ENCODE measurements at places on chromosomes 5 and 9.

DNA sequence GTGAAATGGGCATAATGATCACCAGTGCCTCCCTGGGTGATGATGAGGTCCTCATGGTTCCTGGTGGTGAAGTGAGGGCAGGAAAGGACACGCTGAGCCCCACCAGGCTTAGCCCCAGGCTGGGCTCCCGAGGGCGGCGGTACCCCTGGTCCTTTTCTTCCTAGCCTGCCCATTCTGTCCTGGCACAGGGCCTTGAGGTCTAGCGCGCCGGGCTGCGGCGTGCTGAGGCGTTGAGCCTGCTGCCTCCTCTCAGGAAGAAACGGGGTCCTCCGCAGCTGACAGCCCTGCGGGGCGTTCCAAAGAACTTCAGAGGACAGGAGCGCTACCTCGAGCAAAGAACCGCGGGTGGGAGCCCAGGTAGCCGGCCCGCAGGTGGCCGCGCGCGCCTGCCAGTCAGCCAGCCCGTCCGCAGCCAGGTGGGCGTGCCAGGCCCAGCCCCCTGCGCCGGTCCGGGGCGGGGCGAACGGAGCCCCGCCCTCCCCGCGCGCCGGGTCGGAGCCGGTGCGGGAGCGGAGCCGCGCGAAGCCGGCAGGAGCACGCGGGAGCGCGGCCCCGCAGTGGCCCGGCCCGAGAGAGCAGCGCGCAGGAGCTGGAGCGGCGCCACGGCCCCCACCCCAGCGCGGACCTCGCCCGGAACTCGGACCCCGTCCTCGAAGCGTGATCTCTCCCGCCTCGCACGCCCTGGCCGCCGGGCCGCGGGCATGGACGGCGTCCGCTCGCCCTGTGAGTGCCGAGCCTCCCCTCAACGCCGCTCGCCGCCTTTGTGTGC is at the start of gene WNK2:
TSS of gene WNK2 (plus strand) at position 477 of the 769 bp plus-strand sequence. CDS start 791 bp downstream, outside the sequence.
- peak; percentile 32 for DNase-seq

- DNase-seq, result no peak
Observed at GRCh38 chr9:133117271-133118178, 3.5 kb downstream of the RALGDS start.

DNA sequence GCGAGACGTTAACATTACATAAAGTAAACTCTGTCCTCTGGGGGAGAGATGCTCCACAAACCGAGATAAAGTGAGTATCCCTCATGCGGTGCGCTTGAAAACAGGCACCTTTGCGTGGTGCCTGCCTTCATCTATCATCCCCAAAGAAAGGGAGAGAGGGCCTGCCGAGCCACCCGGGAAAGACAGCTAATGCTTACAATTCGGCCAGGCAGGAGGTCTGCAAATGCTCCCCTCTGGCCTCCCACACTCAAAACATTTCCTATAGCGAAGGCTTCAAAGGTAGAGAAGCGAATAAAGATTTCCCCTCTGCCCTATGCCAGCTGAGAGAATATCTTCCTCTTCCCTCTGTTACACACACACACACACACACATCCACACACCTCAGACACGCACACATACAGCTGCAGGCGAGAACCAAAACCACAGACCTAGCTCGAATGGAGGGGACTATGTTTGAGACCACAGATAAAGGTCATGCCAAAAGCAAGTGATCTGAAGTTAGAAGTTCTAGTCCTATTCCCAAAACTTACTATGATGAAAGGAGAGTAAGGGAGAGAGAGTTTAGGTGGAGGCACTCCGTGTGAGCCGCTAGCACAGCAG is 132.8 kb downstream of the CRB2 start:
- no peak for DNase-seq

DNA sequence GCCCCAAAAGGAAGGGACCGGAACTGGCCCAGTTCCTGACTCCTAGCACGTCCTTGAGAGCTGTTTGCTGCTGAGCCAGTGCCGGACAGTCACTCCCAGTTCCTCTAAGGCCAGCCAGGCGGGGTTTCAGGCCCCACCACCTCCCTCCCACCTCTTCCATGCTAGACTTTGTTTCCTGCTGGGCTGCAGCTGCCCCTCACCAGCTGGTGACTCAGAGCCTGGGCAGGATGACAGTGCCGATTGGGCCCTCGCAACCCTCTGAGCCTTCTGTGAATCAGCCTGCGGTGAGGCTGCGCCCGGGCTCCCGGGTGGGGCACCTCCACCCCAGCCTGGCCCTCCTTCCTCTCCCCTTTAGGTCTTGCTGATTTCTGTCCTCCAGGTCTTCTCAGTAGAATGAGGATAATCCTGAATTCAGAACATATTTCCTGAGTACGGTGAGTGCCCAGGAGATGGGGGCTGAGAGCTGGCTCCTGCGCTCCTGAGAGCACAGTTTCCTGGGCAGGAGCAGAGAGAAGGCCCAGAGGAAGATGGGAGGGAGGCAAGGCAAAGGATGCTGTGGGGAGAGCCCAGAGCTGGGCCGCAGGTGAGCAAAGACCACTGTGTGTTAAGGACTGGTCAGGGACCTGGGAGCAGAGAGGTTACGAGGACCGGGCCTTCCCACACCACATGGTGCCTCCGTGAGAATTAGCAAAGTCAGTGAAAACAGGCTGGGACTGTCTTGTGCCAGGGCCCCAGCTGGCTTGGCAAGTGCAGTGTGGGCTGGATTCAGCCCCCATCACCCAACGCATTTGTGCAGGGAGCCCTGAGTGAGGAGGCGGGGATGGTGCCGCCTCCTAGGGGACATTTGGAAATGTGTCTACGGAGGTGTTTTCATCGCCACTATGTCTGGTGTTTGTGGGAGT is 32.9 kb upstream of the STXBP1 start:
- DNase-seq, result peak; percentile 78

GRCh38 chr5:53425687-53426511 is 54.5 kb upstream of the FST start:
- peak; percentile 55 for DNase-seq

GRCh38 chr5:87113861-87114260 is 153.8 kb upstream of the RASA1 start:
- DNase-seq, result peak; percentile 7

DNA sequence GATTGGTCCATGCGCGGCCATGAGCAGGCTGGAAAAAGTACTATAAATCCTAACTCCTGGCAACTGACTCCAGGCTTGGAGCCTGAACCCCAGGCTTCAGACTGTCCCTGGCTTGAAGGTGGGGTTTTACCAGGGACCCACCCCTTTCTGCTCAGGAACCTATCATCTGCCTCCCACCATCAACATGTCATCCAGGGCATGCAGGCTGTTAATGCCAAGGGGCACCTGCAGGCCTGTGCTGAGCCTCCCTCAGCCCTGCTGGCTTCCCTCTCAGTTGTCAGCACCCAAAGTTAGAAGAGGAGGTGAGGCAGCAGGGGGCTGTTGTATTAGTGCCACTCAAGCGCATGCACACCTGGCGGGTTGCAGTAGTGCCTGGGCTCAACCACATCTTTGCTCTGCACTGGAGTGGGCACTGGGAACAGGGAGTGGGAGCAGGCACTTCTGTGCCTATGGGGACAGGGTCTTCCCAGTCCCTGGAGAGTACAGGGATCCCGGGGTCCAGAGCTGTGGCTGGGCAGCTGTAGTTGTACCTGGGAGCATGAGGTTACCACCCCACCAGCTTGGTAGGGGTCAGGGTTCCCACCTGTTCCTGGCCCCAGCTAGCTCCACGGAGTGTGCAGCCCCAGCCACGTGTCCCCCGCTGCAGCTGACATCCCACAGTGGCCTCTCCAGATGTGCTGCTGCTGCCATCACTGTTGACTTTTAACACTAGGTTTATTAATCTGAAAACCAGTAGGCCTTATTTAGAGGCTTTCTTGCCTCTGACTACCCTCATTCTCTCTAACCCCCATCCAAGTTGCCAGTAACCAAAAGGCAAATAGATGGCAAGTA is 306.2 kb upstream of the RIOK2 start:
- no peak for DNase-seq

- DNase-seq, result no peak
Observed at GRCh38 chr5:106127985-106128384, 1542.8 kb downstream of the EFNA5 start.

- DNase-seq, result no peak
Observed at GRCh38 chr5:93163010-93163663, 417.9 kb downstream of the NR2F1-AS1 start.

- peak; percentile 30 for DNase-seq
Observed at GRCh38 chr9:18791074-18791473, 241.9 kb downstream of the SAXO1 start.

DNA sequence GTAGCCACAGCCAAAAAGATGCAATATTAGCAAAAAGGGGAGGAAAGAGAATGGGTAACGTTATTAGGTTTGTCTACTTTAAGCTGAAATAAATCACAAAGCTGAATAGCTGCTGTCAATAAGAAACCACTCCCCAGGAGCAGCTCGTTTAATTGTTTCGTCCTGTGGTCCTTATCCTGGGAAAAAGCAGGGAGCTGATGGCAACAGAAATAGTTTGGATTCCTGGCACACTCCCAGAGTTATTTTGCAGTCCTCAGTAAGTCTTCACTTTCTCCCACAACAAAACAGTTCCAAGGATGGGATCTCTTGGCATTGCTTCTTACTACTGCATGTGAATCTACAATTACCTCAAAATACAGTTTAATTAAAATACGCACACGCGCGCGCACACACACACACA is 28.8 kb downstream of the FRMD3 start:
- DNase-seq, result no peak

DNA sequence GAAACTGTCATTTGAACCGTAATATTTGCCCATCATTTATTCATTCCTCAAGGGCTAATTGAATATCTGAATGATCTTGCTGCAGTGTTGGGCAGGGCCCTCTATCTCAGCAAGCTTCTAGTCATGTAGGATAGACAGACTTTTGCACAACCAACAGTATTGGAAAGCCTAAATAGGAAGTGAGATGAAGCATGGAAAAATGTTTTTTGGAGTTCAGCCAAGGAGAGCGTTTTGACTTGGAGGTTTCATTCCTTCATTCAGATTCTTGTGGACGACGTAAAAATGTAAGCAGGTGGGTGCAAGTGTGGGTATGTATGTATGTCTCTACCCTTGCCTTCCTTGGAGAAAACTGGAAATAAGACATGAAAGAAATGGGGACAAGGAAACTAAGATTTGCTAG is 15.5 kb downstream of the DAPK1 start:
- DNase-seq, result no peak

DNA sequence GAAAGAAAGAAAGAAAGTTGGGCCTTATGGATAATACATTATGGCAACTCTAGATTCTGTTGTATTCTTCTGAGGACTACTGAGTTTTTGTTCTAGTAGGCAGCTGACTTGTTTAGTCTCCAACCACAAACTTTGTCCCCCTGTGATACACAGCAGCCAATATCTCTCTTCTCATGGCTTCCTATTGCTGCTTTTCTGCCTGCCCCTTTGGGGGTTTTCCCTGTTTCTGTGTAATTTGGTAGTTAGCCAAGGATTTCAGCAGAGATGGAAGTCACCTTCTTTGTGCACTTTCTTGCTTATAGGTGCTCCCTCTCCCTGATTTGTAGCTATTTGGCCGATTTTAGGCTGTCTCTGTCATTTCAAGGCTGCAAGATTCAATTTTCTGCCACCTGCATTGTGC is 109.6 kb downstream of the FGF1 start:
- no peak for DNase-seq

DNA sequence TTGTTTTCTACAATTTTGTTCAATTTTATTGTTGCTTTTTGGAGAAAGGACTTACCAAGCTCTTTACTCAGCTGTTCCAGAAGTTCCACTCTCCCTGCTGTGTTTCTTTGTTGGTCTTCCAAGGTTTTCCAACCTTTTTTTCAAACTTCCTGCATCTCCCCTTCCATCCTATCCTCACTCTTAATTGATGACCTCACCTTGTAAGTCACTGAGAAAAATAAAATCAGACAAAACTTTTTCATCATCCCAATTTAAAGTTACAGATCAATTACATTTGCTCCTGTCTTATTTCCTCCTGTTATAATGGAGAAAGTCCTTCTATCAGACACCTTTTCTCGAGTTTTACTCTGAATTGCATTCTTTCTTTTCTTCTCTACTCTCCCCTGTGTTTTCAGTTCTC is 121.1 kb downstream of the DMXL1 start:
- DNase-seq, result no peak

DNA sequence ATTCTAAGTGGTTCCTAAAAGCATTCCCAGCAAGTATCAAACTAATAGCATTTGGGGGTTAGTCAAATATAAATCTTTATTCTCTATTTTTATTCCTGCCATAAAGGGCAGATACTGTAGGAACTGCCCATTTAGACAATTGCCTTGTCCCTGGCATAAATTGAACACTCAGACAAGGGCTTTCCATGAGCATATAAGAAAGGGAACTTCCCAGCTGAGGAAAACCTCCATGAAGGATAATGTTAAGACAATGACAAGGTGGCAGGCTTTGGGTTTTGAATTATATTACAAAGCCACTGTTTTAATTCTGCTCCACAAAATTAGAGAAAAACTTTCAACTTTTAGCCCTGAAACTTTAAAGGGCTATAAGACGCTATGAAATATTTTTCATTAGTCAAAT is 81.3 kb downstream of the ST8SIA4 start:
- DNase-seq, result no peak

Measured in erythroblast (primary cell).